Endodermal cell (in vitro differentiated cells): ENCODE measurements at places on chromosomes 6 and 20. TPM values are rescaled to one million over a fixed set of nuclear protein-coding genes. Genes with fewer than 3 reads are reported as not detected.
A peak's percentile ranks its signal among the peaks of the same experiment; 100 is the strongest.

LIME1 gene
- 7.8 and 10.1 TPM in 2 replicates for total RNA-seq

DNA sequence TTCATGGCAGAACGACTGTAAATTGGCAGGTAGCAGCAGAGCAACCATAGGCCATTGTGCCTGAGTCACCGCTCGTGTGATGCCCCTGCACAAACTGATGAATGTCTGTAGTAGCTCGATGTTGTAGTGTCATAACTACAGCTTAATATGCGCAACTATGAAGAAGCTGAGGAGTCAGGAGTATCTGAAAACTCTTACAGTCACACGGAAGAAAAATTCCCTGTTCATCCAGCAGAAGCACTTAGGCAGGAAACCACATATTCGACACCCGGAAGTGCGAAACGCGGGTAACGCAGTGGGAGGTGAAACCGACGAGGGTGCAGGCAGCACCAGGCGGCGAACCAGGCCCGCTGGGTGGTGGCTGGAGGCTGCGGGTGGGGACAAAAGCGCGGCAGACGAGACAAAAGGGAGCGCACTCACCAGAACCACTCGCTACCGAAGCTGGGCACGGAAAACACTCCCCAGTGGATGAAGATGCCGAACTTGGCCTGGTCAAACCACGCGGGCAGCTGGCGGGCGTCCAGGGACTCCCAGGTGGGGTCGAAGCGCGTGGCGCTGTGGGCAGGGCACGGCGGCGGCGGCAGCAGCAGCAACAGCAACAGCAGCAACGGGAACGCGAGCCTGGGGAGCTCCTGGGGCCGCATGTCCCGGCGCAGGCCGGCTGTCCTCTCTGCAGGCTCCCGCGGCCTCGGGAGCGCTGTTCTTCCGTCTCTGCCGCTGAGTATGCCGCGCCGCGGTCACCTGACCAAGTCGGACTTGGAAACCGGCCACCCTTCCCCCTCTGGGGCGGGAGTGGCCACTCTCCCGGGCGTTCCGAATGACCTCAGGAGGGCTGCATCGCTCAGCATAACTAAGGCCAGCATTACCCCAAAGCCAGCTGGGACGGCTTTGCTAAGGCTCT, at the start of gene FUCA2:
FUCA2 (minus strand) TSS at position 730 of the 901 bp plus-strand sequence; CDS start at position 644, 86 bp downstream.
- no peaks in the 10 kb centered on the region for H3K27me3 ChIP-seq
- peaks cover 4% of the 10 kb centered on the region for H3K4me1 ChIP-seq
- peak within 1 kb of the TSS; percentile 65 for H3K27ac ChIP-seq
- H3K36me3 ChIP-seq: peaks cover 11% of the 10 kb centered on the region

DNA sequence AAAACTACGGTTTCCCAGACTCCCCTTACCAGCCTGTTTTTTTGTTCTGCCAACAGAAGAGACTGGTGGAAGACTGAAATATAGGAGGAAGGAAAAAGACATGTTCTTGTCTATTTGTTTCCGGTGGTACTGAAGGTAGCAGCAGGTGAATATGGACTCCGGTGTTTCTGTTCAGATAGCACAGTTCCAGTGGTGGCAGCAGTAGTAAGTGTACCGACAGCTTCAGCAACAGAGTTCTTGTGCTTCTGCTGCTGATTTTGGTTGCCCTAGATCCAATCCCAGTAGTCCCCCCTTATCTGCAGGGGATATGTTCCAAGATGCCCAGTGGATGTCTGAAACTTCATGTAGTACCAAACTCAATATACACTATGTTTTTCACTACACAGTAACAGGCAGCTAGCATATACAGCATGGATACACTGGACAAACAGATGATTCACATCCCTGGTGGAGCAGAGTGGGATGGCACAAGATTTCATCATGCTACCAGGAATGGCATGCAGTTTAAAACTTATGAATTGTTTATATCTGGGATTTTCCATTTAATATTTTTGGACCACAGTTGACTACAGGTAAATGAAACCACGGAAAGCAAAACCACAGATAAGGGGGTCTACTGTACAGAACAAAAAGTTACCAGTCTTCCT, 301.8 kb downstream of the BTBD9 start:
- H3K4me3 ChIP-seq: no peak overlapping the region
- no peaks in the 10 kb centered on the region for H3K27me3 ChIP-seq
- no peak overlapping the region for H3K27ac ChIP-seq
- H3K4me1 ChIP-seq: no peaks in the 10 kb centered on the region

FAM83C gene
- not detected in 2 replicates for total RNA-seq

DEFB124 gene
- not detected in 2 replicates for total RNA-seq

BPIFB4 gene
- 0.22 TPM in 1 of 2 replicates, not detected in the other for total RNA-seq

DNA sequence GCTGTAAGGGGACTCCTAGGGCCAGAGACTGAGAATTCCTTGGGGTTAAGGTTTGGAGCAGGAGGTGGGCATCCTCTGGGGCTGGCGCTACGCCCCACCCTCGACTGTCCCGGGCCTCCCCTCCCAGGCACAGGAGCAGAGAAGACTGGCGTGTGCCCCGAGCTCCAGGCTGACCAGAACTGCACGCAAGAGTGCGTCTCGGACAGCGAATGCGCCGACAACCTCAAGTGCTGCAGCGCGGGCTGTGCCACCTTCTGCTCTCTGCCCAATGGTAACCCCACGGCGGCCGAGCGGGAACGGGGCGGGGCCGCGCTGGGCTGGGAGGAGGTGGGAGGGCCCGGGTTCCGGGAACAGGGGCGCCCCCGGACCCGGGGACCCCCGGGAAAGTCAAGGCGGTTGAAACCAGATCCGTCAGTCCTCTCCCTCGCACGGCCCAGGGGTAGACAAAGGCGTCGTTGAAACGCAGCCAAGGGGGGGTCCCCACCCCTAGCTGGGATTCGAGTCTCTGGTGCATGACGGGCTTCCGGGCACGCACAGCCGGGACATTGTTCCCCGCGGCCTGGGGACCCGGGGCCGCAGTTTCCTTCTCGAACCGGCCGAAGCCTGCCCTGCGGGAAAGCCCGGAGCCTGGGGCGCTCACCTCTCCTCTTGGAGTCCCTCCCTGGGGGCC, 844 bp downstream of the WFDC2 start:
- H3K4me1 ChIP-seq: peaks cover 7% of the 10 kb centered on the region
- no peak overlapping the region for H3K27ac ChIP-seq
- peaks cover 10% of the 10 kb centered on the region for H3K36me3 ChIP-seq
- peaks cover 25% of the 10 kb centered on the region for H3K27me3 ChIP-seq
- H3K4me3 ChIP-seq: peak overlapping the region; percentile 84

CLVS2 gene
- 29.5 to 56.6 TPM (median 48.1 TPM) in 3 replicates for total RNA-seq

GRCh38 chr20:11581271-11581670, 336.4 kb upstream of the BTBD3 start:
- no peak overlapping the region for H3K4me3 ChIP-seq
- no peak overlapping the region for H3K27ac ChIP-seq
- no peaks in the 10 kb centered on the region for H3K4me1 ChIP-seq
- DNase-seq: no peak
- no peaks in the 10 kb centered on the region for H3K27me3 ChIP-seq
- no peaks in the 10 kb centered on the region for H3K36me3 ChIP-seq

GRCh38 chr6:137283940-137284810, 65.0 kb upstream of the IFNGR1 start:
- H3K27ac ChIP-seq: no peak overlapping the region
- no peak overlapping the region for H3K4me3 ChIP-seq
- H3K36me3 ChIP-seq: no peaks in the 10 kb centered on the region
- H3K27me3 ChIP-seq: no peaks in the 10 kb centered on the region
- no peak for DNase-seq
- no peaks in the 10 kb centered on the region for H3K4me1 ChIP-seq

GRCh38 chr6:166420351-166420750, 37.6 kb upstream of the MPC1 start:
- no peak overlapping the region for H3K27ac ChIP-seq
- H3K27me3 ChIP-seq: no peaks in the 10 kb centered on the region
- no peak overlapping the region for H3K4me3 ChIP-seq
- peaks cover 20% of the 10 kb centered on the region for H3K36me3 ChIP-seq
- no peaks in the 10 kb centered on the region for H3K4me1 ChIP-seq
- DNase-seq: no peak

BCKDHB gene
- total RNA-seq: 33.1 and 36.4 TPM in 2 replicates

GRCh38 chr6:140226637-140227036, 852.2 kb upstream of the CITED2 start:
- no peaks in the 10 kb centered on the region for H3K27me3 ChIP-seq
- H3K36me3 ChIP-seq: no peaks in the 10 kb centered on the region
- H3K27ac ChIP-seq: no peak overlapping the region

GRCh38 chr20:34368547-34368946, 5.5 kb downstream of the ITCH start:
- no peaks in the 10 kb centered on the region for H3K4me1 ChIP-seq
- H3K4me3 ChIP-seq: no peak overlapping the region
- H3K27ac ChIP-seq: no peak overlapping the region

PCSK2 gene
- total RNA-seq: 3.4 and 4.8 TPM in 2 replicates

DNA sequence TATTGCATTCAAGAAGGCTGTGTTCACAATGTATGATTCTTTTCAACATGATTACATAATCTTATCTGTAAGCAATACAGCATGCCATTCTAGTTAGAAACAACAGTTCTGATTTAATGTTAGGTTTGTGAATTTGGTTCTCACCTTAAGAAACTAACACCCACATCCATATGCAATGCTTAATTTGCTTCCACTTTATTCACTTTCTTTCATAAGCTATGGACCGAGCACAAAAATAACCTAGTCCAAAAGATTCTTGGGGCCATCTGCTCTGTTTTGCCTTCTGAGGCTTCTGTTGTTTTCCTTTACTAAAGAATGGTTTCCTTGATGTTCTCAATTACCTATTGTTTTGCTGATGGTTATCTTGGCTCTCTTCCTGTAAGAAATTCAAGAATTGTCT, 258.2 kb downstream of the EYS start:
- H3K27ac ChIP-seq: no peak overlapping the region
- no peaks in the 10 kb centered on the region for H3K27me3 ChIP-seq
- DNase-seq: no peak
- H3K4me3 ChIP-seq: peak overlapping the region; percentile 41
- H3K36me3 ChIP-seq: no peaks in the 10 kb centered on the region

GRCh38 chr20:21513181-21513663, 642 bp downstream of the NKX2-2 start:
- H3K4me1 ChIP-seq: peaks cover 13% of the 10 kb centered on the region
- peak overlapping the region; percentile 36 for H3K4me3 ChIP-seq
- H3K27ac ChIP-seq: no peak overlapping the region

OPN5 gene
- not detected in 2 replicates for total RNA-seq

GRCh38 chr6:24583463-24584381, 62.3 kb downstream of the KIAA0319 start:
- H3K36me3 ChIP-seq: no peaks in the 10 kb centered on the region
- peak; percentile 91 for DNase-seq
- no peak overlapping the region for H3K27ac ChIP-seq
- peaks cover 8% of the 10 kb centered on the region for H3K4me1 ChIP-seq

DNA sequence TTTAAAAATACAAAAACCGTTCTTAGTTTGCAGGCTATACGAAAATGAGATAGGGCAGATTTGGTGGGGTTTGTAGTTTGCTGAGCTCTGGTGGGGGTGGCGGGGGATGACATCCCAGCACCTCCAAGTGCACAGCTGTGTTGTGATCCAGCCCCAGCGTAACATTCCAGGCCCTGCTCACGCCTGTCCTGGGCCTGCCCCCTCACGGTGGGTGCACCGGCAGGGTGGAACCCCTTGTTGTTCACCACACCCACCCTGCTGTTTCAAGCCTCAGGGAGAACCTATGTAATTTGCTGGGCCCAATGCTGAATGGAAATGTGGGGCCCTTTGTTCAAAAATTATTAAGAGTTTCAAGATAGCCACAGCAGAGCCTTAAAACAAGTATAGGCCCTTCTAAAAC, 25.0 kb downstream of the ARMC2 start:
- no peak overlapping the region for H3K27ac ChIP-seq
- peaks cover 10% of the 10 kb centered on the region for H3K4me1 ChIP-seq
- no peak for DNase-seq
- H3K36me3 ChIP-seq: no peaks in the 10 kb centered on the region
- H3K4me3 ChIP-seq: no peak overlapping the region

DNA sequence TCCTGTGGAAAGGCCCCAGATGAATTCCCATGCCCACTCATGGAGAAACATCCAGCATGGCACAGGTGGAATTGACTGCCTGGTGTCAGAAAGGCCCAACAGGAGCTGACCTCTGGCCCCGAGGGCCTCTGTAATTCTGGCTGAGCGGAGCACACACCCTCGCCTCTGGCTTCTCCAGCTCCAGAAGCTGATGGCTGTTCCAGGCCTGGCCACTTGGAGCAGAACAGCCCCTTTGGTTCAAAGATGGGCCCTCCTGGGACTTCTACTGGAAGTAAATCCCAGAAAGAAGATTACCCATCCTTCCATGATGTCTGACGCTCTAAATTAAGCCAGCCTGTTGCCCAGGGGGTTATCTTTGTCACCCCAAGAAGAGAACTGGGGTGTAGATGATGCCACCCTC, 275.1 kb upstream of the CDH4 start:
- no peaks in the 10 kb centered on the region for H3K4me1 ChIP-seq
- peak; percentile 73 for DNase-seq
- H3K27ac ChIP-seq: no peak overlapping the region
- no peak overlapping the region for H3K4me3 ChIP-seq
- H3K27me3 ChIP-seq: no peaks in the 10 kb centered on the region
- no peaks in the 10 kb centered on the region for H3K36me3 ChIP-seq

OR2H1 gene
- total RNA-seq: not detected in 3 replicates

PHACTR1 gene
- 2.8 to 9.3 TPM (median 3.4 TPM) in 3 replicates for total RNA-seq

DNA sequence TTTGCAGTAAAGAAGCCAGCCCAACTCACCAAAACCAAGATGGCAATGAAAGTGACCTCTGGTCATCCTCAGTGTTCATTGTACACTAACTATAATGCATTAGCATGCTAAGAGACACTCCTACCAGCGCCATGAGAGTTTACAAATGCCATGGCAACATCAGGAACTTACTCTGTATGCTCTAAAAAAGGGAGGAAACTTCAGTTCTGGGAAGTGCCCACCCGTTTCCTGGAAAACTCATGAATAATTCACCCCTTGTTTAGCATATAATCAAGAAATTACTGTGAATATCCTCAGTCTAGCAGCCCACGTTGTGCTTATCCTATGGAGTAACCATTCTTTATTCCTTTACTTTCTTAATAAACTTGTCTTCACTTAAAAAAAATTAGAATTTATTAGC, 19.4 kb upstream of the TRERF1 start:
- H3K4me3 ChIP-seq: no peak overlapping the region
- H3K4me1 ChIP-seq: no peaks in the 10 kb centered on the region
- no peaks in the 10 kb centered on the region for H3K36me3 ChIP-seq
- H3K27ac ChIP-seq: no peak overlapping the region
- no peak for DNase-seq

SIM1 gene
- 0.07 to 0.25 TPM (median 0.14 TPM) in 3 replicates for total RNA-seq

LPA gene
- 1.9 and 3.6 TPM in 2 replicates for total RNA-seq

GRCh38 chr20:4369119-4369797, 352.5 kb upstream of the PRND start:
- H3K36me3 ChIP-seq: no peaks in the 10 kb centered on the region
- H3K4me3 ChIP-seq: no peak overlapping the region
- H3K27me3 ChIP-seq: no peaks in the 10 kb centered on the region
- no peak for DNase-seq

SEC23B gene
- 65.0 and 76.1 TPM in 2 replicates for total RNA-seq

DNA sequence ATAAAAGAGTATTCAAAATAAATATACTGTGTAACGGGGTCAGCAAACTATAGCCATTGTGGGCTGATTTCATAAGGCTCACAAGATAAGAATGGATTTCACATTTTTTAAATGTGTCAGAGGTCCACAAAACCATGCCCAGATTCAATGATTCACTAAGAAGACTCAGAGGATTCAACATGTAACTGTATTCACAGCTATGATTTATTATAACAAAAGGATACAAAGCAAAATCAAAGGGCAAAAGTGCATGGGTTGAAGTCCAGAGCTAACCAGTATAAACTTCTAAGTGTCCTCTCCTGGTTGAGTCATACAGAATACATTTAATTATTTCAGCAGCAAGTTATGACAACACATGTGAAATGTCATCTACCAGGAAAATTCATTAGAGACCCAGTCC, 49.2 kb downstream of the TBC1D32 start:
- H3K4me3 ChIP-seq: no peak overlapping the region
- no peaks in the 10 kb centered on the region for H3K27me3 ChIP-seq
- no peak for DNase-seq

- DNase-seq: no peak
- no peak overlapping the region for H3K4me3 ChIP-seq
- no peaks in the 10 kb centered on the region for H3K36me3 ChIP-seq
- no peak overlapping the region for H3K27ac ChIP-seq
These were observed 261.8 kb upstream of the QKI start for GRCh38 chr6:163152701-163153100.
